Mucosa of gallbladder (tissue), 1 donor: ENCODE measurements at places on chromosomes 11 and 22. TPM values are rescaled to one million over a fixed set of nuclear protein-coding genes. Genes with fewer than 3 reads are reported as not detected.

Gene LRRC75B
- total RNA-seq, result 49.4 TPM

- DNase-seq, result no peak
These were observed 58.8 kb upstream of the RCN1 start for GRCh38 chr11:32032052-32032451.

DNA sequence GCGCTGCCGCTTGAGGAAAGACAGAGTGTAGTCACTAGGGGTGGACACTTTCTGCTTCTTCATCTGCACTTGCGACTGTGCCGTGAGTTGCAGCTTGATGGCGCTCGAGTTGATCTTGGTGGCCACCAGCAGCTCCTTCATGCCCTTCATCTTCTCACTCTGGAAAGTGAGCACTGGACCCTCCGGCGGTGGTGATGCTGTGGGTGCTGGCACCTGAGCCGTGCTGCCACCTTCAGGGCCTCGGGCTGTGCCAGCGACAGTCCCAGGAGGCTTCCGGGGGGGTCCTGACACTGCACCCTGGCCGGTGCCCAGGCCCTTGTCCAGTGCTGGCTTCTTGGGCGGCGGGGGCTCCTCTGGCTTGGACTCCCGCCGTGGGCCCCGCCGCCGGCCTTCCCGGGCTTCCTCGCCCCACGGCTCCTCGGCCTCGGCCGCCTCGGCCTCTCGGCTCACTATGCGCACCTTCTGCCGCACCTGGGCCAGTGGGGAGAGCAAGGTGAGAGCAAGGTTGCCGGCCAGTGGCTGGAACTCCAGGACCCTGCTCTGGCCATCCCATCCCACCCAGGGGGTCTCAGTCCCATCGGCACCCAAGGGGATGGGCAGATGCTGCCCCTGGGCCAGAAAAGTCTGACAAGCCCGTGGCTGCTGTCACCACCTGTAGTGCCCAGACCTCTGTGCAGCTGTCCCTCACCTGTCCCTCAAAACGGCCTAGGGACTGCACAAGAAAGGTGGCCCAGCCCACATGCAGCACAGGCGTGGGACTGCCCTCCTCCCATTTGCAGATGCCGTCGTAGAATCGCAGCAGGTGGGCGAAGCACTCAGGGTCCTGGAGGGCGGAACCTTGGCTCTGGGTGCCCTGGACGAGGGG is 1.6 kb upstream of the MAP4K2 start:
- DNase-seq, result no peak

DNA sequence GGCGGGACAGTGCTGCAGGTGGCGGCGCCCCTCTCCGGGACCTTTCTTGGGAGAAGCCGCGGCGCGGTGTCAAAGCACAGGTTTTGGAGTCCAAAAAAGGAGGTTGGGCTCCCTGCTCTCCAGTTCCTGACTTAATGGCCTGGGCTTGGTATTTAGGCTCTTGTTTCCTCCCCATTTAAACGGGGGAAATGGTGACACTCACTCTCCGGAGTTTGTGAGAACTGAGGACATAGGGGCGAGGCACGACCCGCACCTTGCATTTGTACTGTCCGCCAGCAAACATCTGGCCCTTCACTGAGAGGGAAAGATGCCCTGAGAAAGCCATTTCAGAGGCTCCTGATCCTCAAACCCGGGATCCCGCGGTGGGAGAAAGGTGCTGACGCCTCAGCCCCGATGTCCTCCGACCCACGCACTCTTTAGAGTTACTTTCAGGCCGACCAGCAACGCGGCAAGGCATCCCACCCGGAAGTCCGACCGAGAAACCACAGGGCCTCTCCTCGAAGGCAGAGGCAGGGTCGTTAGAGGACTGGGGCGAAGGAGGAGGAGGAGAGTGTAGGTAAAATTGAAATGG is 2.9 kb upstream of the WDR74 start:
- DNase-seq, result peak; percentile 16

DNA sequence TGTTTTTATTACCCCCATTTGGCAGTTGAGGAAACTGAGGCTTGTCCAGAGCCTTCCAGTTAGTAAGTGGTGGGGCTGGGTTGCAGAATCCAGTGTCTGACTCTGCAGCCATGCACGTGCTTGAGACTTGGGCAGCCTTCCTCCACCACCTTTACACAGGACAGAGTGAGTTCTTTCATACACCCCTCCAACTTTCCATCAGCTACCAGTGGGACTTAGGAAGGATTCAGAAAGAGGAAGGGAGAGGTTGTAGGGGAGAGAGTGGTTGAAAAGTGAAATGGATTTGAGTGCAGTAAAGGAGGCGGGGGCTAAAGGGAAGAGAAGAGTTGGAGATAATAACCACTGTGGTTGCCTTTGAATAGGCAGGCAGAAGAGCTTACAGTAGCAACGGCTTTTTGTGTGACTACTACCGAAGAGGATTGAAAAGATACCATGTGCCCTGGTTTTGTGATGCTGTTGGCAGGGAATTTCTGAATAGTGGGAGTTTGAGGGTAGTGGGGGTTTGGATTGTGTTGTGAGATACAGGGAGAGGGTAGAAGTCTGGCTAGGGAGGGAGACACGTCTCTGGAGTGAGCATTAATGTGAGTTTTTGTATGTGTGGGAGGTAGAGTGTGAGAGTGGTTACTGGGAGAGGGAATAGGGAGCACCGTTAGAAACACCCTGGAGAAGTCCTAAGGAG is 1.7 kb downstream of the UVRAG start:
- no peak for DNase-seq

DNA sequence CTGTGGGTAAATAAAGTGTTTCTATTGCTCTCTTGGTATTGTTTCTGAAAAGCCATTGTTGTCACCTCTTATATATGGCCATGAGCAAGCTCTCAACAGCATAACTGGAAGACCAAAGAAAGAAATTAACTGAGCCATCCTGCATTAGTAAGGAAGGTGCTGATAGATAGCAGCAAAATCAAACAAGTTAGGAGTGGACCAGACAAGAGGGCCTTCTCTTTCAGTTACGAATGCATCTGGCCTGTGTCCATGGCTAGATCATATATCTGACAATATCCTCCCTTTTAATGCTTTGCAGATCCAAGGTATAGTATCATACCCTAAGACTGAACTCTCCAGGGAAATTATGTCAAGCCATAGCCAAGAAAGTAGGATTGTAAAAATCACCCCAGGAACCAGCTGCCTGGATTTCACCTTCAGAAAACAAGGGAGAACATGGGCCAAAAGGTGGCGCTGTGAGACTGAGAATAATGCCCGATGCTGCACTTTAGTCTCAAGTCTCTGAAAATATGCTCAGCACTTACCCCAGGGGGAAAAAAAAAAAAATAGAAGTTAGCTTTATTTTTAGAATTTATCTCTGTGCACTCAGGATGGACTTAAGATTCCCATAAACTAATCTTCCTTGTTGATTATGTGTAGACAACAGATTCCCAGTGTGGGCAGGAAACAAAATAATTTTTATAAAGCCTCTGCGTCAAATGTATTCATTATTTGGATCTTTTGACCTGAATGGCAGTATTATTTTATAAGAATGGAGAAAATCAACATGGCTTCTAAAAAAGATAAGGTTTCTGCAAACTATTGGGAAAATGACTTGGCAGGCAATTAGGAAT is 415.1 kb downstream of the ETS1 start:
- peak; percentile 84 for DNase-seq

GRCh38 chr11:47514825-47515647 is 37.9 kb downstream of the CELF1 start:
- no peak for DNase-seq
